ENCODE measurements at places on chromosomes 3 and 15. TPM values are rescaled to one million over a fixed set of nuclear protein-coding genes. Genes with fewer than 3 reads are reported as not detected.

COPG1 gene
- 276 TPM for total RNA-seq

GREM1 gene
- total RNA-seq = under 0.01 TPM

GXYLT2 gene
- 43.3 TPM for total RNA-seq

GOLGA6L7 gene
- not detected for total RNA-seq

KLHL6 gene
- total RNA-seq = 0.32 TPM

RLBP1 gene
- total RNA-seq = not detected

PAK6 gene
- total RNA-seq = 0.16 TPM

PPARG gene
- total RNA-seq = 19.1 TPM

RBMS3 gene
- total RNA-seq = 44.6 TPM
